ENCODE measurements at places on chromosomes 12 and 14.
A peak's percentile ranks its signal among the peaks of the same experiment; 100 is the strongest.

DNA sequence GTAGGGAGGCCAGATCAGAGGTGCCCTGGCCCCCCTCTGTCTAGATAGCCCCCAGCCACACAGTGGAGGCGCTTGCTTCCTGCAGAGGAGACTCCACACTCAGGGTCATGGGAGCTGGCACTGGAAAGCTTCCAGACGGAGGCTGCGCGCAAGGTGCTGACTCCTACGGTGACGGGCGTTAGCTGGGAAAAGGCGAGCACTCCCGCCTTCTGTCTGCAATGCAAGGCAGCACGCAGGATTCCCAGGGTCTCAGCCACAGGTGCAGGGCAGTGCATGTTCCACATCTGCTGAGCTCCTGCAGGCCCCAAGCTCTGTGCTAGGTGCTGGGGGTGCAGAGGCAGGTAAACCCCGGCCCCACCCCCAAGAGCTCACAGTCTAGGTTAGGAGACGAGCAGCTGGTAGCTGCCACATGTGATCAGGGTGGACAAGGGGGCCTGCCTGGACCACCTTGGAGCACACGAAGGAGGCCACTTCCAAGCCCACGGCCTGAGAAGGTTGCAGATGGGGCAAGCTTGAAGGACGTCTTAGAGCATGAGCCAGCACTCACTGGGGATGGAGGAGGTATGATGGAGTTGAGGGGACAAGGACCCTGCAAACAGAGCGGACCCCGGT, 310.9 kb upstream of the DIO3 start:
- no peak for DNase-seq

DNA sequence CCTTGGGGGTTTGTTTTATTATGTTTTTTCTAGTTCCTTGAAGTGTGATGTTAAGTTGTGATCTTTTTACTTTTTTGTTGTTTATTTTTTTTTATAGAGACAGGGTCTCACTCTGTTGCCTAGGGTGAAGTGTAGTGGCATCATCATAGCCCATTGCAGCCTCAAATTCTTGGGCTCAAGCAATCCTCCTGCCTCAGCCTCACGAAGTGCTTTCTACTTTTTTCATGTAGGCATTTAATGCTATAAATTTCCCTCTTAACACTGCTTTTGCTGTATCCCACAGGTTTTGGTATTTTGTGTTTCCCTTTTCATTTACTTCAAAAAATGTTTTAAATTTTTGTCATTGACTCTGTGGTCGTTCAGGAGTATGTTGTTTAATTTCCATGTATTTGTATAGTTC, 26.6 kb upstream of the PRPF39 start:
- DNase-seq, result no peak

GRCh38 chr12:91523831-91524230, 341.2 kb upstream of the DCN start:
- DNase-seq, result no peak

DNA sequence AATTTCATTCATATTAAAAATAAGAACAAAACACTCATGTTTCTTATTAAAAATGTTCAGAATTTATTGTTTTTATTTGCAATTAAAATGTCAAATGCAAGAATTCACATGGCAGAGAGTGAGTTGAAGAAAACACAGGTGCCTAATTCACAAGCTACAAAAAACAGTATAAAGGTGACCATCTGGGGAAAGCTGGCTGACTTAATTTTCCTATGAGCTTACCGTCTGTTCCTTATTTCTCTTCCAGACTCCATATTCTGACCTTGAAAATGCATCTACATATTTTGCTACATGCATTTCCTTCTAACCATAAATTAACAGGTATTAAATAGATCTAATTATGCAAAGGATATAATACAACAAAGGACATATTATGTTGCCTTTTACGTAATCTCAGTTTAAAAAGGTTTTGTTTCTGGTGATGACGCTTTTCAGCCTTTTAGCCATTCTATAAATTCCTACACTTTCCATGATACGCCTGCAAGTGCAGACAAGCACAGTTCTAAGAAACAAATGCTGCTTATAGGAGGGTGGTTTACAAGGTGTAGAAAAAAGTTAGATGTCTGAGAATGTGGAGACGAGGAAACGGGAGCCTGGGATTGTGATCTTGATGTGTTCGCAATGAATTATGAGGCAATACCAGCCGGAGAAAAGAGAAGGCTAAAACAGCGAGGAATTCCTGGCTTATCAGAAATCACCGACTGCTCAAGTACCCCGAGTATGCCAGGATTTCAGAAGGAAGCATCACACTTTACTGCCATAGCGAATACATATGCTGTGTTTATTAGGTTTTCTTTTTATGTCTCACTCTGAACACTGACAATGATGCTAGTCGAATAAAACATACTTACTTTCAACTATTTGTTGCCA, 24.6 kb downstream of the LIN7A start:
- no peak for DNase-seq

DNA sequence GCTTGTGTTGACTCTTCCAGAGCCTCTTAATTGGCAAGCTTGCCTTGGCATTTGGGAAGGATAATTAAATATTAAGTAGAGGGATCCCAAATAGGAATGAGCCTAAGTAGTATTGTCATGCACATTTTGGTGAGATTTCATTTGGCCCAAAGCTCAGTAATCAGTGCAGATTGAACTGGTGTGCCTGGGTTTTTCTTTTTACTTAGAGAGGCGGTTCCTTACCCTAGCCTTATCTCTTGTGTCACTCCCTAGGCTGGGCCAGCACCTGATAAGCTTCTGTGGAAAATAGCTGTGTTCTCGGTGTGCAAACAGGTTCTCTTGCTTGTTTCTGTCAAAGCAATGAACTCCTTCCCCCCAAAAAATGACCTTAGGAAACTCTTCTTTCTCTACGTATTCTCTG, 9.3 kb upstream of the B4GALNT3 start:
- no peak for DNase-seq

GRCh38 chr12:95626854-95627253, 75.6 kb upstream of the USP44 start:
- no peak for DNase-seq

DNA sequence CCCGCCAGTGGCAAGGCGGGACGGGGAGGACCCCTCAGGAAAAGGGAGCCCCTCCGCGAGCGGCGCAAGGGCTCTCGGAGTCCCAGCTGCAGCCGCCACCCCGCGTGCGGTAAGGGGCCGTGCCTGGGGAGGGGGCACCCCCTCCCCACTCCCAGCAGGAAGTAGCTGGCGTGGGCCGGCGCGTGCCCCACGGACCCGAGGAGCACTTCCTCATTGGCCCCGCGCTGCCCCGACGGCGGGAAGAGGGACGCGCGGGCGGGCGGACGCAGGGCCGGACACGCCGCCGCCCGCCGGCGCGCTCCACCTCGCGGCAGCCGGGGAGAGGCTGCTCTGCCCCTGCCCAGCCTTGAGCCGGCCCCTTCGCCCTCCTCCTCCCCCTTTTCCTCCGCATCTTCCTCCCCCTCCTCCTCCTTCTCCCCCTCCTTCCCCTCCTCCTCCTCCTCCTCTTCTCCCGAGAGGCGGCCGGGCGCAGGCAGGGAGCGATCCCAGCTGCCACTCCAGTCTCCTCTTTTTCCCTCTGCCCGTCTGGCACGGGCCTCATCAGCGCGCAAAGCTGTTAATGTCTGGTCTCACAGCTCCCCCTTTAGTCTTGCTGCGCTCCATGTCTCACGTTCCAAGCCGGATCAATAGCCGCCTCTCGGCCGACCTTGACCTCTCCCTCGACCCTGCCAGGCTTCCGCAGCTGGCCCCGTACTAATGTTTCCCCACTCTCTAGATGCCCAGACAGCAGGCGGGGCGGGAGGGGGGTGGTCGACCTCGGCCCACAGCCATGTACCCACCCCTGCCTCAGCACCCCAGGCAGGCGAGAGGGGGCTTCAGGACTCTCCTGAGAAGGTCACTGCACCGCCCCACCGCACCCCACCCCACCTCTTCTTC, 2.6 kb upstream of the BCL11B start:
- DNase-seq, result peak; percentile 5

GRCh38 chr12:30286345-30286926, 409.2 kb downstream of the IPO8 start:
- DNase-seq, result no peak

- DNase-seq, result no peak
Measured at GRCh38 chr12:81360916-81361315, 283.0 kb downstream of the ACSS3 start.

DNA sequence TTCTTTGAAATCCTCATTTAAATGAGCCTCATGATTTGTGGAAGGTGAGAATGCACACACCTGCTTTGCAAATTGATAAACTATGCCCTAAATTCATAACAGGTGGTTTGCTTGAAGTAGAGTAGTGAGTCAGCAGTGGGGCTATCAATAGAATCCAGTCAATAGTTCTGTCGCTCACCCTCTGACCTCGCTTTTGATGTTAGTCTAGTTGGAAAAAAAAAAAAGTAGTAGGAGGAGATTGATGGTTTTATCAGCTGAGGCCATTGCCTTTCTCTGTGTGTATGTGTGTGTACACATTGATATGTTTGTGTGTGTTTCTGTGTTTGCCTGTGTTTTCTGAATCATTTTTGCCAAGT, 267.3 kb downstream of the SNAPC1 start:
- no peak for DNase-seq

DNA sequence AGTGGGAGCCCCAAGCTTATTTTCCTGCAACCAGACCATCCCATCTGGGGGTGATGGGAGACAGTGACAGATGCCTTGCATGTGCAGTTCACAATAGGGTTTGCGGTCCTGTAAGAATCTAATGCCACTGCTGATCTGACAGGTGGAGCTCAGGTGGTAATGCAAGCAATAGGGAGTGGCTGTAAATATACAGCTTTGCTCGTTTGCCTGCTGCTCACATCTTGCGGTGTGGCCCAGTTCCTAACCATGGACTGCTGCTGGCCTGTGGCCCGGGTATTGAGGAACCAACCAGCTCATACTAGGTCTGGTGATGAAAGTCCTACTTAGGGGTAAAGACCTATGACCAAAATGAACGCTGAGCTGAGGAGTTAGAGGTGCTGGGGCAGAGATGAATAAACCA, 36.1 kb upstream of the CCDC88C start:
- DNase-seq, result no peak

- DNase-seq, result no peak
Measured at GRCh38 chr14:65231286-65231980, 129.1 kb upstream of the MAX start.

DNA sequence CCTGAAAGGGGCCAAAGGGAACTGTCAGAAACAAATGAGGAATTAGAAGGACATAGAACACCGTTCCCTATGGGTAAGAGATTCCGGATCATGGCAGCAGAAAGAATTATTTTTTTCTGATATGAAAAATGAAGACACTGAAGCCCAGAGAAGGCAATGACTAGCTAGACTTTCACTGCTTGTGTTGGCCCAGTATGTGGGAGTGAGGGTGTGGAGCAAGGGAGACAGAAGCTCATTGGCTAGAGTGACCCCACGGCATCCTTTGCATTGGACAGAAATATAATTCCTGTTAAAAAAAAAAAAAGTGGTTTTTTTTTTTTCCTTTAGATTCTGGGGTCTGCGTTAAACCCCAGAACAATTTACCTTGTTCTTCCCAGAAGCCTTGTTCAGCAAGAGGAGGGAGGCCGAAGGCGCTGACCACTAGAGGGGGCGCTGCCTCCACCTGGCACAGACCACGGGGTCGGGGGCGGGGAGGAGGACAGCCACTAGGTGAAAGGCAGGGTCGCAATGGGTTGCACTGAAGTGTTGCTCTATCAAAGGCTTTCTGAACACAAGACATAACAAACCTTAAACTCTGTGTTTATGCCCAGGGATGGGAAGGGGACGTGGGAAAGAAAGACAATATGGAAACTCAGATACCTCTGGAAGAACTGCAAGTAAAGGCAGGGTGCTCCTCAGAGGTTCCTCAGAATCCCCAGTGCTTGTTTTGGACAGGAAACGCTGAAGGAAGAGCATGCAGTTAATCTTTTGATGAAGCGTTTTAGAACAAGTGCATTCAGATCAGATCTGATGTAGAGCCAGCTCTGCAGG, 156.8 kb downstream of the KCNA5 start:
- no peak for DNase-seq

- no peak for DNase-seq
Measured at GRCh38 chr12:4288296-4289131, 15.0 kb downstream of the CCND2 start.

DNA sequence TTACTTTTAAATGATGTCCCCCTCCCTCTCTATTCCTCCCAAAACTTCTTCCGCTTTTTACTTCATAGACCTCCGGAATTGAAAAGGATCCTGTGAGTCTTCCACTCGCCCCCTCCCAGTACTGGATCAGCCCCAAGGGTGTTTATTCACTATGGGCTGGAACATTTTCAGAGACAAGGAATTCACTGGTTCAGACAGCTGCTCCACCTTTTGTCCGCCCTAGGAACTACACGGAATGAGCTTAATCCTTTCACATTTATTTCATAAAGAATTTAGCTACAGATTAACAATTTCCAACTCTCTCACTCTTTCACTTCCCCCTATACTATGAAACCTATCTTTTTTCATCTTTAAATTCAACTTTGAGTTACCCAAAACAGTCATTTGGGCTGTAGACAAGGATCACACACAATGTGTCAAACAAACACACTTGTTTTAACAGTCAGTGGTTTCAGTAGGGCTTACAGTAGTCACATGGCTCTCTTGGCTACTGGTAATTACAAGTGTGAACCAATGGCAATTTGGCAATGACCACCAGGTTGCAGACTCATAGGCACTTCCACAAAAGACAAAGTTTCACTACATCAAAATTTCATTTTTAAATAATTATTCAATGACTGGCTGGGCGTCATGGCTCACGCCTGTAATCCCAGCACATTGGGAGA, 20.6 kb downstream of the CNIH1 start:
- DNase-seq, result no peak

DNA sequence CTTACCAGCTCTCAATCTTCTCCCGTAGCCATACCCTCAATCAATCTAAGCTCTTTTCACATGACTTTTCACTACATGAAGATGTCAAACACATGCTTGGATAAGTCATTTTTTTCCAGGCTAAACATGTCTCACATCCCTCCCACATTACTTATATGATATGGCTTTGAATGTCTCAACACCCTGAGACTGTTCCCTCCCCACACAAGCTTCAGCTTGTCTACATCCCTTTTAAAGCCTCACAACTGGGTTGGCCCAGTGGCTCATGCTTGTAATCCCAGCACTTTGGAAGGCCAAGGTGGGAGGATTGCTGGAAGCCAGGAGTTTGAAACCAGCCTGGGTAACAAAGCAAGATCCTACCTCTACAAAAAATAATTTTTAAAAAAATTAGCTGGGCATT, 18.5 kb downstream of the ANAPC5 start:
- no peak for DNase-seq

- DNase-seq, result no peak
Measured at GRCh38 chr14:99093532-99094517, 178.2 kb downstream of the BCL11B start.

DNA sequence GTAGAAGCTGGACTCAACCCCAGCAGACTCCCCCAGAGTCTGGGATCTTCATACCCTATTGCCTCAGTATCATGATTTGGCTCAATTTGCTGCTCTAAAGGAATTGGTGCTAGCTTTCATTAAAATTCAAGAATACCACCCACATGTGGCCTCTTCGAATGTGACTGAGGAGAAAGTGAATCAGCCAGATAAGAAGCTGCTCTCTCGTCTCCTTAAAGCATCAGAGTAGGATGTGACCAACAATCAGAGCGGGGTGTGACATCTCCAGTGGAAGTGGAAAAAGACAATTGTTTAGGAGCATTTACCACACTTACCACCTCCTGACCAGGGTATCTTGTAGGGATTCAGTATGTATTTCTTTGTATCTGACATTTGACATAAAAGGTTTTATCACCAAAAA, 278.2 kb upstream of the DIO2 start:
- DNase-seq, result no peak
